ENCODE measurements at places on chromosomes 1 and 21. TPM values are rescaled to one million over a fixed set of nuclear protein-coding genes. Genes with fewer than 3 reads are reported as not detected.
A peak's percentile ranks its signal among the peaks of the same experiment; 100 is the strongest.

- DNase-seq = no peak
Measured at GRCh38 chr1:184557423-184558347, 170.9 kb downstream of the C1orf21 start.

DNA sequence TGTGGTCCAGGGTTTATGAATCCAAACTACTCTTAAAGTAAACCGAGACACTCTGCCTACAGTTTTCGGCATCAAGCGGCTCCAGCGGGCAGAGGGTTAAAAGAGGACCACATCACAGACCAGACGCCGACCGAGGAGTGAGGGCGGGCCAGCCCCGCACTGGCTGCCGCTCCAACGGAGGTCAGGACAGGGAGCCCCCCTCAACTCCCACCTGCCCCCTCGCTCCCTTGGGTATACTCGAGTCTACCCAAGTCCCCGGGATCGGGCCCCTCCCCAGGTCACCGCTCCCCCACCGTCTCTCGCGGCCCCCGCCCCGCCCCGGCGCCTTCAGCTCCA is 312 bp downstream of the ARNT start:
- DNase-seq = peak; percentile 88

DNA sequence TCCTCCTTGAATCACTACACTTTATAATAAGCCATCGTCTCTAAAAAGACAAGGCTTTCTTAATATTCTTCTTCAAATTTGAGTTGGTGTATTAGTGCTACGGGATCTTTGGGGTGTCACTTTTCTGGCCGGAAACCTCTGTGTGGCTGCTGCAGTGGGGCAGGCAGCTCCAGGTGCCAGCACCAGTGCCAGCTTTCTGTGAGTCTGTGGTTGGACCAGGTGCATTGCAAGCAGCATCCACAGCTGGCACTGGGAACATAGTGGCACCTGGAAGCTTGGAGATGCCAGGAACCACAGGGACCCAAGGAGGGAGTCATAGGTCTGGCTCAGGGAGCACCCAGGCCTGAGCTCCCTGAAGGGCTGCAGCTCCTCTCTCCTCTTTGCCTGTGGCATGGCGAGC is 111.8 kb upstream of the RUNX3 start:
- DNase-seq = no peak

Gene PIK3R3
- total RNA-seq = 14.3 TPM

Gene SELL
- total RNA-seq = not detected

Gene CLCA2
- total RNA-seq = not detected

Gene CLCA4
- total RNA-seq = not detected

Data from stomach (tissue), 19 donors.